ENCODE measurements at places on chromosomes 11 and 22.

- DNase-seq, result no peak
These were observed 15.8 kb downstream of the TMEM258 start for GRCh38 chr11:61776561-61777075.

- DNase-seq, result no peak
These were observed 28.9 kb downstream of the RAB39A start for GRCh38 chr11:107957109-107957588.

- DNase-seq, result no peak
These were observed 32.2 kb upstream of the GRIA4 start for GRCh38 chr11:105577641-105578040.

- DNase-seq, result no peak
These were observed 15.9 kb downstream of the LSP1 start for GRCh38 chr11:1868636-1869291.

DNA sequence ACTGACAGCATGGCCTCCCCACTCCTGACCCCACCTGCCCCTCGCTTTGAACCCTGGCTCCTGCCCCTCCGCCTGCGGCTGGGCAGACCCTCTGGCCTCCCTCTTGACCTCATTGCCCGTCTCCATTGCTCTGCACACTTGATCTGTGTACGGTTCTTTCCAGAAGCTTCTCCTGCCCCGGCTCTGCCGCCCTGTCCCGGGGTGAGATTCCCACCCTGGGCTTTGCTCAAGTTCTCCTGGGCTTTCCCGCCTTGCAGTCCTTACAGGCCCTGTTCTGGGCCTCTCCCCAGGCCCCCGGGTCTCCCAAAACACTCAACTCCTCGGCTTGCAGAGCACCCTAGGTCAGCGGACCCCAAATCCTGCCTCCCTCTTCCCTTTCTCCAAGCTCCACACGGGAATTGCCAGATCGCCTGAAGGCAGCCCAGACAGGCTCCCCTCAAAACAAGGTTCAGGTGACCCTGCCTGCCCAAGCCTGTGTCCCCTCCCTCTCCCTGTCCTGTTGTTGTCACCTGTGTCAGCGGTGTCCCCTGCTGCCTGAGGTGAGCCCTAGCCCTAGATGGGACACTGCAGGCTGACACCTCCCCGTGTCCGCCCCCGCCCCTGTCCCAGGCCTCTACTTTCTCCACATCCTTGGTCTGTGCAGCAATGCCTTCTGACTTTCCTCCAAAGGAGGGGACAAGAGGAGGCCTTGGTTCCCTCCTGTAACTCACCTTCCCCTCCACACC, 1.5 kb downstream of the GAL start:
- no peak for DNase-seq

- DNase-seq, result no peak
These were observed 262.3 kb downstream of the SOX6 start for GRCh38 chr11:16093889-16094653.

DNA sequence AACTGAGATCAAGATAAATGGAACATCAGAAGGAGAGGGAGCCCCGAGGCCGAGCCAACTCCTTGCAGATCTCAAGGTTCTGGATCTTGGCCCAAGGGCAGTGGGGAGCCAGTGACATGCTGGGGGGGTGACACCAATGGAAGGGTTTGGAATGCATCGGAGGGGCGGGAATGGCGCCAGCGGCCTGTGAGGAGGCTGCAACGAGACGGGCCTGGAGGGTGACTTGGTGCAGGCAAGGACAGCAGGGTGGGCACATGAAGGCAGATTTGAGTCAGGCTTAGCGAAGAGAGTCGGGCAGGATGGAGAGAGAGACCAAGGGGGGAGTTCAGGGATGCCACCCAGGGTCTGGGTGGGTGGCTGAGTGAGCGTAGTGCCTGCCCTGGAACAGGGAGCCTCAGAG, 23.2 kb downstream of the ELFN2 start:
- no peak for DNase-seq

- DNase-seq, result no peak
These were observed 127.1 kb downstream of the SPATA19 start for GRCh38 chr11:133718238-133718637.

GRCh38 chr11:57406337-57406904, 16.0 kb upstream of the PRG2 start:
- DNase-seq, result no peak

DNA sequence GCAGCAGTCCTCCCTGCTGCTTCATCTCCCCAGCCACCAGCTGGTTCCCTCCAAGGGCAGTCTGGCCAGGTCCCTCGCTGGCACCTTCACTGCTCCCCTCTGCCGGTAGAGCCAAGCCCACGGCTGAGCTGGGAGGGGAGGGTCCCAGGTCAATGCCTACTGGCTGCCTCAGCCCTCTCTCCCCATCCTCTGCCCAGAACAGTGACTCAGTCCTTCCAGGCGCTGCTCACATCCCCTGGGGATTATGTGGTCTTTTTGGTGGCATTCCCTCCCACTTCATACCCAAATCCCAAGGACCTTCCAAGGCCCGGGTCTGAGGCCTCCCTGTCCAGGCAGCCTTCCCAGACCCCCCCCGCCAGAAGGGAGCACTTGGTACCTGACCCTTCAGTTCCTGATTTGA, 44.9 kb downstream of the WNT7B start:
- no peak for DNase-seq

DNA sequence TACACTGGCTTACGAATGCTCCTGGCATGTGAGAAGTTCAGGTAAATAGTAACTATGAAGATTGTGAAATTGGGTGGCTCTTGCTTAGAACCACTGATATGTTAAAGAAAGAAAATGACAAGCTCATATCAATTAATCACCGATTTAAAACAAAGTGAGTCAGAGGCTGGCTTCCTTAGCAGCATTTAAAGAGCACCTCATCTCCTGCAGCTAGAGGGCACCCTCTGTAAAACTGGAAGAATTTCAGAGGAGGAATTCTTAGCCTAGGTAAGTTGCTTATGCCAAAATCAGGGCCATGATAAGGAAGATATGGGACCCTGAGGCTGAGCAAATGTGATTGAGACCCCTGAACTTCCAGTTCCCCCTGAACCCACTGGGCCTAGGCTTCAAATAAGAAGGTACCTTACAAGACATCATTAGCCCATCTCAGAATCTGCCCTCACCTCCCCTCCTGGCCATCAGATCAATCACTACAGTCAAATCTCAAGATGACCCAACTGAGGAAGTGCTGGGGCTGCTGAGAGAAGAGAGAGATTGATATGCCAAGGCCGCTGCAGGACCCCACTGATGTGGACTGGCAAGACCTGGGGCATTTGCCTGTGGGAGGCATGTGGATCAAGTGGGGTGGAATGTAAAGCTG, 8.6 kb upstream of the CD3E start:
- no peak for DNase-seq

DNA sequence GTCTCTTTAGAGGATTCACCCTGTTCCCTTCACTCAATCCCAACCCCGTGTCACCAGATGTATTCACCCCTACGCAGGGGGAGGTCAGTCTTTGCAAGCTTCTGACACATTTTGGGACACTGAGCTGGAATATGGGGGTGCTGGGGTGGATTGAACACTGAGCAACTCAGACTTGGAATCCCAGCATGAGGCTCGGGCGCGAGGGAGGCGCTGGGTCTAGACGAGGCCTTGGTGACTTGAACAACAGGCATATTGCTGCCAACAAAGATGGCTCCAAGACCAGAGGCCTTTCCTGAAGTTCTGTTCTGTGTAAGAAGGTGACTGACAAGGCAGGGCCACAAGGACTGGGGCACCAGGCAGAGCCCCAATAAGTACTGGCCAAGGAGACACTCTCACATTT, 3.0 kb upstream of the SCGB2A1 start:
- DNase-seq, result no peak

GRCh38 chr22:46592390-46592872, 27.8 kb upstream of the GRAMD4 start:
- DNase-seq, result no peak

DNA sequence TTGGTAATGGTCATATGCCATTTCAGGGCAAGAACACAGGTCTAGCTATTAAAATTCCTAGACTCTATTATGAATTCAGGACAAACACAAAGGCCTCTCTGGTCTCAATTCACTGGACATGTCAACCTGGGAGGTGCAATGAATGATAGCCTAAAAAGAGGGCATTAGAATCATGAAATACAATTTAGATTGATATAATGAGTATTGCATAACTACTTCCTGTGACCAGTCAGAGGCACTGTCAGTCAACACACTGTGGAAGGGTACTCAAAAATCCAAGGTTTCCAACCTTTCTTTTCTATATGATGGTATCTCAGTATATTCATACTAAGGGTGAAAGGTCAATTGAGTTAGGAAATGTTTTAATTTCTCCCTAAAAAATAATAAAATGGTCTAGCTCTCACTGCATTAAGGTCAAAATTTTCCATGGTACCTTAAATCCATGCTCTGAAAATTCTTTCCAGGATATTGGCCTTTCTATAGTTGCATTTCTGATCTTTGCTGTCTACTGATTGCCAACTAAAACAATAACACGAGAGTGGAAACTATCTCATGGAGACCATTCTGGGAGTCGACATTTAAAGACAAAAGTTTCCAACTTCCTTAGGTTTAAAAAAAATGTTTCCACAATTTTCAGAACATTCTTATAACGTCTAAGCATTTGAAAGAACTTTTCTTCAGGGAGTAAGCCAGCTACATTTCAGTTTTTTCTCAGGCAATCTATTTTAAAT, 81.7 kb upstream of the APOA1 start:
- no peak for DNase-seq

DNA sequence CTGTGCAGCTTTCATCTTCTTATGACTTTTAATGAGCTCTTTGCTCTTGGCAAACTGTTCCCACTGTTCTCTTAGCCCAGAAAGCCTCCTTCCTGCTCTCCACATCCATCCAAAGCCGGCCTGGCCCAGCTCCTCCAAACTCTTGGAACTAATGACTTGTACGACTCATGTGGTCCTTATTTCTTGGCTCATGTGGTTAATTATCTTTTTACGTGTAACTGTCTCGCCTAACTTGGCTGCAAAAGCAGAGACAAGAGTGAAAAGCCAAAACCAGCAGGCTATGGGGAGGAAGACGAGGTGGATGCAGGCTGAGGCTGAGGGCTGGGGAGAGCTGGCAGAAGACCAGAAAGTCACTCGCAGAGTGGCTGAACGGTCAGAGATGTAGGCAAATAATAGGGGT, 5.5 kb downstream of the CSNK2A3 start:
- no peak for DNase-seq

- no peak for DNase-seq
These were observed 489 bp downstream of the RNF214 start for GRCh38 chr11:117232911-117233409.

DNA sequence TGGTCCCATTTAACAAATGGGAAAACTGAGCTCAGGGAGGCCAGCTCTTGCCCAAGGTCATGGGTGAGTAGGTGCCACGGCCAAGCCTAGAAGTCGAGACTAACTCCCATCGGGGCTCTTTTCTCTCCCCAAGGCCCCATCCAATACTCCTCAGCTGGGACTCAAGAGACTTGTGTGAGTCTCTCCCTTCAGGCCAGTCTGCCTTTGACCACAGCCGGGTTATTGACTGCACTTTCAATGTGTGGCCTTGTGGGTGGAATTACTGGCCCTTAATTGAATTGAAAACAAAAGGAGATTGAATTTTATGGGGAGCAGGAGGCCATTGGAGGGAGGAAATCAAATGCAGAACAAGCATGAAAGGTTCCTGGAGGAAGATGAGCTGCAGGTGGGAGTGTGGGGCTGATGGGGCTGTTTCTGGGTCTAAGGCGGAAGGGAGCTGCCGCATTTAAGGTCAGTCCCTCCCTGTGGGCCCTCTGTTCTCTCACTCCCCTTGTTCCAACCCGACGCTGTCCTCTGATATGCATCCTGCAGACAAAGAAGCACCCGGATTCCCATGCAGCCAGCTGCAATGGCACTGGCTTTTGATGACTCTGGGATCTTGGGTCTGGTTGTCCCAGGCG, 552.8 kb downstream of the MIAT start:
- no peak for DNase-seq

GRCh38 chr11:35121326-35121865, 17.6 kb upstream of the CD44 start:
- DNase-seq, result no peak

DNA sequence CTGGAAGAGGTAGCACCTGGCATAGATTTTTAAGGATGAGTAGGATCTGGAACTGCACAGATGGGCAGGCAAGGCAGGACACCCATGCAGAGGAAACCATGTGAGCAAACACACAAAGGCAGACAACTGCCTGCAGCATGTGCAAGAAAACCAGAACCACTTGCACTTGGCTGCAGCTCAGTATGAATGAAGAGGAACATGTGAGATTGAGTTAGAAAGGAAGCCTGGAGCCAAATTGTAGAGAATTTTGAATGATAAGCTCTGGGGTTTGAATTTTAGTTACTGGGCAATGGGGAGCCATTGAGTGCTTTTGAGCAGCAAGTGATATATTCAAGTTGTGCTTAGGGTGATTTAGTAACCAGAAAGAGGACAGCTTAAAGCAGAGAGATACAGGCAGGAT, 583.4 kb downstream of the SOX6 start:
- DNase-seq, result no peak

DNA sequence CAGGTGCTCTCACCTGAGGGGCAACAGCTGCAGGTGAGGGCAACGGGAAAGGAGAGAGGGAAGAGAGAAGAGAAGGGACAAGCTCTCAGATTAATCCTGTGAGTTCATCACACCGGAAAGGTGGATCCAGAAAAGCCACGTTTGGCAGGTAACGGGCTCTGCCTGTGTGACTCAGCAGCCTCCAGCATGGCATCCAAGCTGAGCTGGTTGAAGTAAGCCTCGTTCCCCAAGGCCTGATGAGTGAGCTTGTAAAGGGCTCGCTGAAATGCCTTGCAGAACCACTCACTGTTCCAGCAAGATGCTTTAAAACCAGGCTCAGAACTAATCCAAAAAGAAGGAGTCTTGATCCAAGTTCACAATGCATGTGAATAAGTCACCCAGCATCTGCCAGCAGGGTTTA, 206.9 kb upstream of the TMEM45B start:
- no peak for DNase-seq

DNA sequence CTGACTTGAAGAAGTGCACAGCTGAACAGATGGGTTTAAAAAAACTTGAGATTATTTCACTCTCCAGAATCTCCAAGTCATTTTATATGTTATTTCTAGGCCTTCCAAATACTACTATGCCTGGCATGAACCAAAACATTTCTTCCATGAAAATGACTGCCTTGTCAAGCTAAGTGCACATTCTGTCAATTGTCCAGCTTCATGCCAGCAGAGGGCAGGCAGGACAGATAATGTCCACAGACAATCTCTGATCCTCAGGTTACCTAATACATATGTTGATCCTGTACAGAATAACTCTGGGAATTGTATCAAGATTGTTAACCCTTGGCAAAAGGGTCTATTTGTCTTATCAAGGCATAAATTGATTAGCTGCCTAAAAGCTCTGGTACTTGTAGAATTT, 229.5 kb downstream of the AASDHPPT start:
- no peak for DNase-seq

GRCh38 chr22:37330200-37331033, 48.1 kb downstream of the CYTH4 start:
- no peak for DNase-seq
